ENCODE measurements at places on chromosomes 1 and 21. TPM values are rescaled to one million over a fixed set of nuclear protein-coding genes. Genes with fewer than 3 reads are reported as not detected.
A peak's percentile ranks its signal among the peaks of the same experiment; 100 is the strongest.

DNA sequence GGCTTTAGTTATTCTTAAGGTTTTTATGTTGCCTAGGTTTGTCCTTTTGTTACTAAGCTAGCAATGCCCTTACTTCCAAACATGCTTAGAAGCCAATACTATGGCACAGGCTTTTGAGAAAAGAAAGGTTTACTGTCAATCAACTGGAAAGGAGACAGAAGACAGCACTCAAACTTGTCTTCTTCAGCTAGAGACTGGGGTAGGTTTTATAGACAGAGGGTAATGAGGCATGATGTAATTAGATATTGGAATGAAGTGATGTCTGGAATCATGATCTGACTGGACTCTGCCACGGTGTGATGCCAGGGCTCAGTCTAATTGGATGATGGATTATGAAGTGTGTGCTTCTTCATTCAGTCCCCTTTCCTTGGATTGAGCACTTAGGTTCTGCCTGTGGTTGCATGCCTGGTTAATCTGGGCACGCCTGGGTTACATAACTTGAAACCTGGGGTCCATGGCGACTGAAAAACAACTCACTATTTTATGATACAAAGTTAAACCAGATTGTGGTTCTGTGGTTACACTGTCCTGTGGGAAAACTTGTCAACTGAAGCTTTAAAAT is 625.8 kb downstream of the BRINP3 start:
- DNase-seq = peak; percentile 12

- peak; percentile 31 for DNase-seq
These were observed 2.4 kb upstream of the MFSD2A start for GRCh38 chr1:39952359-39953110.

- DNase-seq = peak; percentile 18
These were observed 8.3 kb downstream of the OTUD7B start for GRCh38 chr1:150002217-150002616.

GRCh38 chr1:67801903-67802302 is 31.4 kb downstream of the GNG12 start:
- DNase-seq = peak; percentile 91

DNA sequence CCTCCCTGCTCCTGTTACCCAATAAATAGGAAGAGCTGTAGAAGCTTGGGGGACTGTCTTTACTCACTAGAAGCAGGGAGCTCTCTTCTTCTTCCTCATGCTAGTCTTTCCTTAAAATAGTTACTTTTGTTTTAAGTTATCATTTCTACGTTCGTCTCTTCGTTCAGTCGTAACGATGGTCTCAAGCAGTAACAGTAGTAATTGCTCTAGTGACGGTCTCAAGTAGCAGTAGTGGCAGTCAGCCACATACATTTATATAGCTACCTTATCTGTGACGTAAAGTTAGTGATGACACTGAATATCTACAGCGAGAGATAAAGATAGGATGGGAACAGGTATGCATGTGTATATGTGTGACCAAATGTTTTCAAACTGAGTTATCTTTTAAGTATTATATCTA is 15.4 kb upstream of the ERO1B start:
- no peak for DNase-seq

DNA sequence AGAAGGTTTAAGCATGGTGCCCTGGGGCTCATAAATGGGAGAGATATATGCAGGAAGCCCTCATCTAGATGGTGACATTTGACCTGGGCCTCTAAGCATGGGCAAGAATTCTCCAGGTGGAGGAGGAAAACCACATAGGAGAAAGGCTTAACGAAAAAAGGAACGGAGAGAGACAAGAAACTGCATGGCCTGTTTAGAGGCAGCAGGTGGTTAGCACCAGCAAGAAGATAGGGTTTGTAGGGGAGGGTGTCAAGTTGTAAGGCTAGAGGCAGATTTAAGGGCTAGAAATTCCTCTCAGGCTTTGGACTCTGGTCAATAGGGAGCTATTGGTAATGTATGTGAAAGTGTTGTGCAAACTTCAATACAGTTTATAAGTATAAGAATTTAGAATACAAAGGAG is 8.2 kb upstream of the MAPKAPK2 start:
- DNase-seq = no peak

DNA sequence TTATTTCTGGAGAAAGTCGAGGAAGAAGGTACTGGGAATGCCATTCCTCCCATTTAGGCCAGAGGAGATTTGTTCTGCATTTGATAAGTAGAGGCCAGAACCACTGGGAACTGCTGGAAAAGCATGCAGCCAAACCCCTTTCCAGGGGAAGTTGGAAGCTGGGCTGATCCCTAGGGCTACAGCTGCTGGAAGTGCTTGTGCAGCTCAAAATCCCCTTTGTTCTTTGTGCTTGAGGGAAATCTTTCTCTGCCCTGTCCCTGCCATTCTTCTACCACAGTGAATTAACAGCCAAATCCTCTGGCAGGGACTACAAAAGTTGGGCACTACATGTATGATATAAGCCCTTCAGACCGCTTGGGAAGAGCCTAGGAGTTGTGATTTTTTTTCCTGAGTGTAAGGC is 734.1 kb downstream of the LRRIQ3 start:
- no peak for DNase-seq

DNA sequence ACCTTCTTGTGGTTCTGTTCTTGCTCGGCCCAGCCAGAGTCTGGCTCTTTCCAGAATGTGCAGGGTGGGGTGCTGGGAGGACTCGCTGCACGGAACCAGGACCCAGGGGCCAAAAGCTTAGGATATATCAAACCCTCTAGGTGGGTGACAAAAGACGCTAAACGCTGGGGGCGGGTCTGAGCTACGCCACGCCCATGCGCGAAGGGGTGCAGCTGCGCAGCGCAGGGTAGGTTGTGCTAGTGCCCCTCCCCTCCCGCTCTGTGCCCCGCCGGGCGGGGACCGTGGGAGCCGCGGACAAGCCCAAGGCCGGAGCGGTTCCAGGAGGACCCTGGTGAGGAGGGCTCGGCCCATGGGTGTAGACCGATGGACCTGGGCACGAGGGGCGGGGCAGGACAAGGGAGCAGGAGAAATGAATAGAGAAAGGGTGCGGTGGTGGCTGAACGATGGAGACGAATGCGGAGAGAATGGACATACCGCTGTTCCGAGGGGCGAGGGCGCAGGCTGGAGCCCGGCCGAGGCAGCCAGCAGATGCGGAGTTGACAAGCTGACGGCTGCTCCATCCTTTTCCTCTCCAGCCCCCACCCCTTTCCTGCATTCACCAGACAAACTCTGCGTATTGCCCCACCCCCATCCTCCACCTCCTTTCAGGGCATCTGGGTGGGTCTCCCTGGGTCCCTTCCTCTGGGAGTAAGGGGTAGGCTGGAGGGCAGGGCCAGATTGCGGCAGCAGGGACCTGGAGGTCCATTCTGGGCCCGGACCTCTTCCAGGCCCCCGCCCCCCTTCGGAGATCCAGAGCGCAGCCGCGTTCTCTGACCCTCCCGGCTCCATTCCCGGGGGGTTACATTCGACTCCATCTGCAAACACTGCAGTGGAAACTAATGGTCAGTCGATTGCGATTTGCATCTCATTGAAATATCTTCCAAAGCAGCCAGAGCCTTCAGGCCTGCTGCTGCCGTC is at the start of gene RUSC1:
Gene RUSC1, plus strand, starts transcription at position 234 of the 957 bp plus-strand sequence. CDS start 880 bp downstream, outside the sequence.
- no peak for DNase-seq

GRCh38 chr1:112172294-112172882 is 182.9 kb upstream of the KCND3 start:
- peak; percentile 40 for DNase-seq

GRCh38 chr1:104266612-104267011 is 516.9 kb downstream of the AMY1C start:
- no peak for DNase-seq

DNA sequence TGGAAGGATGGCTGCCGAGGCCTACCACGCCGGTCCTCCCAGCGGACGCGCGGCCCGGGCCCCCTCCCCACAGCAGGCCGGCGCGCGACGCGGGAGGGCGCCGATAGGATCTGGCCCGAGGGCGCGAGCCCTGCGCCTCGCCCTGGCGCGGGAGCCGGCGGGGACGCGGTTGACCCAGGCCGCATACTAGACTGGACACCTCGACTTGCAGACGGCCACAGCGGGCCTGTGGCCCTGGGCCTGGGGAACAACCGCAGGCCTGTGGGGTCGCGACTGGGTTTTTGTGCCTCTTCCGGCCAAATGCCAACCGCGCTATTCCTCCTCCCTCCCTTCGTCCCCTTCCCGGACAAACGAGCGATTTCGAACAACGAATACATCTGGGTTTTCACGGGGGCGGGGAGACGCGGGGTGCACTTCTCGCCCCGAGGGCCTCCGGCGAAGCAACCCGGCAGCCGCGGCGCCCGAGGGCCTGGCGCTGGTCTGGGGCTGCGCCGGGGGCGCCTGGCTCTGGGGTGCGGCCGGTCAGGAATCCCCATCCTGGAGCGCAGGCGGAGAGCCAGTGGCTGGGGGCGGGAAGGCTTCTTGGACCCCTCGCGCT is 2.4 kb downstream of the NHLH2 start:
- DNase-seq = no peak

GRCh38 chr1:16286122-16286521 is 49.1 kb upstream of the CPLANE2 start:
- no peak for DNase-seq

GRCh38 chr1:205014783-205015182 is 28.2 kb upstream of the CNTN2 start:
- no peak for DNase-seq

GRCh38 chr1:150552128-150552910 is 3.1 kb downstream of the ADAMTSL4 start:
- peak; percentile 83 for DNase-seq

DNA sequence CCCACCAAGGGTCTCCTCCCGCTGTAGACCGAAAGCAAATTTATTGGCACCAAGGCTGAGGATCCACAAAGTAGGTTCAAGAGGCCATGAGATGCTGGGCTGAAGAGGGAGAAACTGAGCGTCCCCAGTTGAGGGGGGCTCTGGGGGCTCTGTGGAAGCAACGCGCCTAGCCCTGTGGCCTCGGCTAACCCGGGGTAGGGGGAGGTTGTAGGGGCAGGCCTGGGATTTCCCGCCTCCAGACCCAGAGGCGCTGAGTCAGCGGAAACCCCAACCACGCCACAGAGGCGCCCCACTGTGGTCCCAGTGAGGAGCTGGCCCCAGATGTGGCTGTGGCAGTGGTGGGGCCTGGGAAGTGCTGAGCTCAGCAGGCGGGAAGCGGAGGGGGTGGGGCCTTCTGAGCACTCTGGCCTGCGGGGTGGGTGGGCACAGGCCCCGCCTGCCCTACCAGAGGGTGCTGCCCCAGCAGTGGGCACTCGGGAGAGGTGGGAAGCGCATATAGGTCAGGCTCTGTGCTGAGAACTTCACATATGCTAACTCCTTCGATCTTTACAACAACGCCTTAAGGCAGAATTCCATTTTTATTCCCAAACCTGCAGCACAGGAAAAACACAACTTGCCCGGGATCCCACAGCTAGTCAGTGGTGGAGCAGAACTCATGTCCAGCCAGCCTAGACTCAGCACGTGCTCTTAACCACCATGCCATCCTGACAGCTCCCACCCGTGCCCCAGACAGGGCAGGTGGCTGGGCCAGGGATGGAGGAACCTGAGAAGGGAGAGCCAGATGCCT is 1.5 kb upstream of the COL16A1 start:
- peak; percentile 55 for DNase-seq

- no peak for DNase-seq
These were observed 11.7 kb upstream of the OR14I1 start for GRCh38 chr1:248714248-248714647.

DNA sequence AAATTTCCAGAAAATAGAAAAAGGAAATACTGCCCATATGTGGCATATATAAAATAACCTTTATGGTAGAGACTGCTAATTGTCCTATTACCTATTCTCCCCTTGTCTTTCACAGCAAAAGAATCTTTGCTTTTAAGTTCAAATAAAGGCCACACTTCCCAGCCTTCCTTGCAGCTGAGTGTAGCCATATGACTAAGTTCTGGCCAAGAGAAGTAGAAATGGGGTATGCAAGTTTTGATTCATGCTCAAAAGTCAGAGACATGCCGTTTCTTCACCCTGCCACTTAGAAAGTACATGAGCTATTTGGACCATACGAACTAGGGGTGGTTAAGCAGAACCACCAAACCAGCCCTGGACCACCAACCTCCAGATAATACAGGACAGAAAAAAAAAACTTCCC is 18.3 kb upstream of the S100A2 start:
- DNase-seq = no peak

DNA sequence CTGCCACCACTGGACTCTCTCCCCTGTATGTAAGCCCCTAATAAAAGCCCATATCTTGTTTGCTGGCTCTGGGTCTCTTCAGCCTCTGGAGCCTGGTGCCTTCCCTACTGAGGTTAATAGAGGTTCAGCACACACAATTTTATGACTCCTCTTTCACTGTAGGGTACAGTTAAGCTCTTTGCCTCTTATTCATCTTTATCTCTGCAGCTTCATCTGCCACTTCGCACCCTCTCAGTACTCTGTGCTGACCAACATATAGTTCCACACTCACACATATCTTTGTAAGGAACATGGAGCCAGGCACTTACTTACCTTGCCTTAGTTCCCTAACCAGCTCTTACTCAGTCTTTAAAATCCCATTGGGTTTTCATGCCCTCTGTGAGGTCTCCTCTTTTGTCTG is 4.5 kb downstream of the BTBD8 start:
- no peak for DNase-seq

- no peak for DNase-seq
These were observed 16.5 kb upstream of the OVAAL start for GRCh38 chr1:180542113-180542837.

DNA sequence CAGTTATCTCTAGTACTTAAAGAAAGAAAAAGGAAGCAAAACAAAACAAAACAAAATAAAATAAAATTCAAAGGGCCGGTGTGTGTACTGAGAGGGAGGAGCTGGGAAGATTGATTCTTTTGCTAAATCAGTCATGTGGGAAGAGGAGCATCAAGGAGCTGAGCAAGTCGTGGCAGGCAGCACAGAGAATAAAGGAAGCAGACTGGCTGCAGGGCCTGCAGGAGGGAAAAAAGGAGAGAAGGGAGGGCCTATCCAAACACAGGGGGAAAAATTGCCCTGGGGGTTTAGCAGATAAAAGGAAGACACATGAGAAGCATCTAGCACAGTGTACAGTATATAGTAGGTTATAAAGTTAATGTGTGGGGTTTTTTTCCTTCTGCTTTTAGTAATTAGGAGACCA is 27.6 kb downstream of the AGO4 start:
- DNase-seq = no peak

DNA sequence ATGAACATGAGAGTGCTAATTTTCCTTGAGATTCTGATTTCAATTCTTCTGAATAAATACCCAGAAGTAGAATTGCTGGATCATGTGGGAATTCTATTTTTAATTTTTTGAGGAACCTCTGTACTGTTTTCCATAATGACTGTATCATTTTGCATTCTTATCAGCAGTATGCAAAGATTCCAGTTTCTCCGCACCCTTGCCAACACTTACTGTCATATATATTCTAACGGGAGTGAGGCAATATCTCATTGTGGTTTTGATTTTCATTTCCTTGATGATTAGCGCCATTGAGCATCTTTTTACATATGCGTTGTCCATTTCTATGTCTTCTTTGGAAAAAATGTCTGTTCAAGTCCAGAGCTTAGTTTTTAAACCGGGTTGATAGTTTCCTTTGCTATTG is 33.2 kb downstream of the VCAM1 start:
- no peak for DNase-seq

The INAVA gene
- 2.8 TPM for total RNA-seq

The LENEP gene
- total RNA-seq = not detected

The FCRL1 gene
- total RNA-seq = not detected

The HHAT gene
- 4.2 TPM for total RNA-seq

The AK5 gene
- 5.6 TPM for total RNA-seq

The LPAR3 gene
- total RNA-seq = 3.6 TPM

The SNRPE gene
- 272 TPM for total RNA-seq

The C8A gene
- not detected for total RNA-seq

The DNAJC28 gene
- 1.9 TPM for total RNA-seq

The TOR3A gene
- total RNA-seq = 20.6 TPM

The HMCN1 gene
- total RNA-seq = 1.6 TPM

The RNASEL gene
- 7.6 TPM for total RNA-seq

The COL6A2 gene
- total RNA-seq = 240 TPM

The ZC3H12A gene
- 8.6 TPM for total RNA-seq

The SPRR2E gene
- total RNA-seq = not detected

The BECN2 gene
- not detected for total RNA-seq
